ENCODE measurements at places on chromosomes 4 and X. TPM values are rescaled to one million over a fixed set of nuclear protein-coding genes. Genes with fewer than 3 reads are reported as not detected.

The FMR1NB gene
- total RNA-seq, result not detected

The HTR2C gene
- total RNA-seq, result not detected

DNA sequence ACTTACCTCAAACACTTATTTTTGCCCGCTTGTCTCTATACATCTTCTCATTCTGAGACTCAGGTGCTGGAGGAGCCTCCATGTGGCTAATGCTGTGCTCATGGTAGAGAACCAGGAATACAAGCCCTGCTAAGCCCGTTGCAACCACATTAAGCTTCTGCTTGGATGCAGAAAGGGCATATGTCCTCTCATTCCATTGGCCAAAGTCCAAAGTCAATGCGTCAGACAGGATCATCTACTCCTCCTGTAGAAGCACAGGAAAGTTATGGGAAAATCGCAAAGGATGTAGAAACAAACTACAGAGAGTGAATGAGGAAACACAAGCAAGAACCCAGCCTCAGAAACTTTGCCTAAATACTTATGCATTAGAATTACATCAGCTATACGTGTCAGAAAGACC is 124.5 kb upstream of the AGA start:
- DNase-seq, result no peak

DNA sequence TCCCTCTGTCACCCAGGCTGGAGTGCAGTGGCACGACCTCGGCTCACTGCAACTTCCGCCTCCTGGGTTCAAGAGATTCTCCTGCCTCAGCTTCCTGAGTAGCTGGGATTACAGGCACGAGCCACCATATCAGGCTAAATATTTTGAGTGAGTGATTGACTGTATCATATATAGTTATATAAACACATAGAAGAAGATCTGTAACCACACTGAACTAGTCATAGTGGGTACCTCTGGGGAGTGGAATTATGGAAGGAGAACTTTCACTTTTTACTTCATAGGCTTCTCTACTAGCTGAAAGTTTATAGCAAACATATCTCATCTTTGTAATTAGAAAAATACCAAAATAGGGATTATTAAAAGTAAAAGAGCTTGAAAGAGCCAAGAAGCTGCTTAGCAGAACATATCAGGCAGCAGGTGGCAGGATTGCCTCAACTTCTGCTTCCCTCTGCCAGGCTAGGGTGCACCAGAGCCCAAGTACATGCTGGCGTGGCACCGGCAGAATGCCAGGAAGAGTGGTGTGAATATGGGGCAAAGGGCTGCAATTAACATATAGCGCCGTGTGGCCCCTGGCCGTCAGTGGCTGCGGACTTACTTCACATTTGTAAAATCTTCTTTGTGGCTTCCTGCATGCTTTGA is 39.5 kb upstream of the CD40LG start:
- DNase-seq, result no peak

DNA sequence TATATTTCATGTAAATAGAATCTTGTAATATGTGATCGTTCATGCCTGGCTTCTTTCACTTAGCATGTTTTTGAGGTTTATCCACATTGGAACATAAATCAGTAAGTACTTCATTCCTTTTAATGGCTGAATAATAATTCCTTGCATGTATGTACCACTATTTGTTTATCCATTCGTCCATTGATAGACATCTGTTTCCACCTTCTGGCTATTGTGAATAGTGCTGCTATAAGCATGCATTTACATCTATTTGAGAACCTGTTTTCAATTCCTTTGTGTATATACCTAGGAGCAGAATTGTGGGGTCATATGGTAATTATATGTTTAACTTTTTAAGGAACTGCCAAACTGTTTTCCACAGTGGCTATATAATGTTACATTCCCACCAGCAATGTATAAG is 356.7 kb upstream of the DIPK2B start:
- DNase-seq, result peak; percentile 1

Data from IMR-90 (cell line).